ENCODE measurements at places on chromosomes 6 and 20.

DNA sequence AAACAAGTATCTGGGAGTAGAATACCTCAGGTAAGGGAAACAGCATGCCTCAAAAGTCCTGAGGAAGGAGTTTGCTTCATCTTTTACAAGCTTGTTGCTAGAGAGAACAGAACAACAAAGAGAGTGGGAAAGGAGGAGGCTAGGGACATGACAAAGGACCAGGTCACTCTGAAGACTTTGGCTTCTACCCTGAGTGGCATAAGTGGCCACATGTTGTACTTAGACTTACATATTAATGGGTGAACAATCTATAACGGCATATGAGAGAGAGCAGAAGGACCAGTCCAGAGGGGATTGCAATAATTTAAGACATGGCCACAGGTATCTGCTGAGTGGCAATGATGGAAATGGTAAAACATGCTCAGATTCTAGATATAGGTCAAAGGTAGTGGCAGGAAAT lies 668.3 kb upstream of the ADGRB3 start:
- no peak for DNase-seq

- DNase-seq, result no peak
Measured at GRCh38 chr6:39217177-39217864, 12.0 kb downstream of the KCNK5 start.

- no peak for DNase-seq
Measured at GRCh38 chr6:156839591-156840001, 62.4 kb downstream of the ARID1B start.

DNA sequence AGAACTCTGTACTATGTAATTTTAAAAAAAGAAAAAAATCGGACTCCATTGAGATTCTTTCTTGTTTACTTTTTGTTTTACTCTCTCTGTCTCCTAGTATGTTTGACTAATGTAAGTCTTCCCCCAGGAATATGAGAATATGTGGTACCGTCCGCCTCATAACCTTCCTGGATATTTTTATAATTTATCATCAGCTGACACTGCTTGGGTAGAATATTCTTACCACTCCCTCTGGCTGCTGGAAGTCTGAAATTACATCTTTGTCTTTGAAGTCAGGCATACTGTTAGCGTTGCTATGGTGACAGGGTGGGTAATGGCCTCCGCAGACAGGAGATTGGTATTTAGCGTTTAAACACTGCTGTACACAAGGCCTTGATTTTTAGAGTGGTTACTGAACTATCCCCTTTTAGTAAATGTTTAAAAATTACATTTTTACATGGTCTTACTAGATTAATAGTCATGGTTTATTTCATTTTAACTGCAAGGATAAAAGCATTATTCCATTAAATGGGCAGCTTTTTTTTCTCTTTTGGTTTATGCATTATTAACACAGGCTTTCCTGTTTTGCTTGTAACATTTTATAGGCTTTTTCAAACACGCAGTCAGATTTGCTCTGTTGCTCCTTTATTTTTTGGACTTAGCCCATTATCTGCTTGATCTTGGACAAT lies 176.4 kb downstream of the ARID1B start:
- DNase-seq, result no peak

DNA sequence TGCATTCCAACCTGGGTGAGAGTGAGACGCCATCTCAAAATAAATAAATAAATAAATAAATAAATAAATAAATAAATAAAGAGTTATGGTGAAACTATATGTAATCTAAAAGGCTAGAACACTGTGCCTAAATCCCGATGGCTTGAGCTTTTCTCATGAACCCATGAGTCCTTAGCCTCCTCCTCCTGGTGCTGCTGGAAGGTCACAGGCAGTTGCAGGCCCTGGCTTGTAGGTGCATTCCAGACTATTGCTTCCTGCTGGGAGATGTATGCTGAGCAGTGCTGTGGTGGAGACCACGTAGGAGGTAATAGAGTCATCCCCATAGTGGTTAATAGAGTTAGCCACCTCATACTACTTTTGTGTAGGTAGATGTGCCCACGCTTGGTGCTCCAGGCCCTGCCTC lies 12.5 kb downstream of the PTK7 start:
- no peak for DNase-seq

GRCh38 chr20:38897267-38897666 lies 28.9 kb upstream of the FAM83D start:
- DNase-seq, result no peak

DNA sequence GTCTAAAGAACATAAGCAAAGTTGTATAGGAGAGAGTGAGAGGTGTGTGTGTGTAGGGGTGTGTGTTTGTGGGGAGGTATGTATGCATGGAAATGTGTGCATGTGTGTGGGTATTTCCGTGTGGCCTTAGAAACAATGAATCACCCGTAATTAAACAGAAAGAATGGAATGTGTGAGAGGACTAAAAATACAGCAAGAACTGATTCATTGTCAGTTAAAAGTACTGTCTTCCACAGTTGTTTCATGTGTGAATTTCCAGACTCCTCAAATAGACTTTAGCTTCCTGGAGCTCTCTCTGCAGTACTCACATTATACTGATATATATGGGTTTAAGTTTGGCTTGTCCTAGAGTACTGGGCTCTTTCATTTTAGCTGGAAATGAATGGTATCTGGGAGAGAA lies 145.7 kb downstream of the RIMS1 start:
- DNase-seq, result no peak

DNA sequence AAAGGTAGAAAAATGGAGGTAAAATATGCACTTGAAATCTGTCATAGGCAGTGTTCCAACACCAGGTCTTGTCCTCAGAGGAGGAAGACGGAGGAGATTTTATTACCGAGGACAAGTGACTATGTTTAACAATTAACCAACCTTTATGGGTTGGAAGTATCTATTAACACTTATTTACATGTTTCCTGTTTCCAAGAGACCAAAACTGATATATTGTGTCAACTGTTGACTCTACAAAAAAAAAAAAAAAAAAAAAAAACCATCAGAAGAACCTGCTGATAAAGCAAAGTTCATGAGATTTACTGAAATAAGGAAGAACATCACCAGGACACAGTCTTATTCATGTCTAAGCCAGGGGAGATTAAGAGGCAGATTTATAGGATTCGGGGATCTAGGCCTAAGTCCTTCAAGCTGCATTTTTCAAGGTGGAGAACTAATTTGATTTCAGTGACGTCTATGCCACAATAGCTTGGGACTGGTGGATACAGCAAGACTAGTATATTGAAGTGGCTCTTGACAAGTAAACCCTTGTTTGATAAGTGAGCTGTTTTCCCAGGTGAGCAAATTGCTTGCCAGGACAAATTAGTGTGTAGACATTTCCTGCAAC lies 126.6 kb upstream of the NAA20 start:
- DNase-seq, result no peak

DNA sequence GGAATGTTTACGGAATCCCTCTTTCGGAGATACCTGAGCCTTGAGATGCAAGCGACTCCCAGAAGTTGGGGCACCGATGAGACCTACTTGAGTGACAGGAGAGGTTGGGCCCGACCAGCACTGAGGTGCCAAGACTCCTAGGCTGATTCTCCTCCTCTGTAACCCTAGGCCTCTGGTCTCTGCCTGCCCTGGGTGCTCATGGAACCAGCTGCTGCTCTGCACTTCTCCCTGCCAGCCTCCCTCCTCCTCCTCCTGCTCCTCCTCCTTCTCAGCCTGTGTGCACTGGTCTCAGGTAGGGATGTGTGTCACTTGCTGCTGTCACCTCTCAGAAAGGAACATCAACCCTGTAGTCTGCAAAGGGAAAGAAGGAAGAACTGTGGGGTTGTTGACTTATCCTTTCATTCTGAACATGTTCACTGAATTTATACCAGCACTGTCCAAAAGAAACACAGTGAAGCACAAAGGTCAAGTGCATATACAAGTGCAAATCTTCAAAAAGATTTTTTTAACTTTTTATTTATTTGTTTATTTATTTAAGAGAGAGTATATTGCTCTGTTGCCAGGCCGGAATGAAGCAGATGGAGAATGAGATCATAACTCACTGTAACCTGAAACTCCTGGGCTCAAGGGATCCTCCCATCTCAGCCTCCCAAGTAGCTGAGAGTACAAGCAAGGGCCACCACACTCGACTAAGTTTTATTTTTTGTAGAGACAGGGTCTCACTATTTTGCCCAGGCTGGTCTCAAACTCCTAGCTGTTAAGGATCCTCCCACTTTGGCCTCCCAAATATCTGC lies 913 bp downstream of the BTN2A2 start:
- no peak for DNase-seq

DNA sequence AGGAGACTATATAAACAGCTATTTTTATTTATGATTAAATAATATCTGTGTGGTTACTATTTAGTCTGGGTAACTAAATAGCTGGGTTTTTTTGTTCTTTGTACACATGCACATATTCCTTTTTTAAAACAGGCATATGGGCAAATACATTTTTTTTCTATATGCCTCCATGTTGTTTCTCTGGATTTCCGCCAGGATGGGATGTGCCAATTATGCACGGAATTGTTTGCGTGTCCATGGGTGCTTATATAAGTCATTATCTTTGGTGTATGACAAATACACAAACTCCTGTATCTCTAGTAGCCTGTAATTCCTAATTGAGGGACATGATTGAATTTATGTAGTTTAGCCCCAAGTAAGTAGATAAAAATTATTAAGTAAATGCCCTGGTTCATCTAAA lies 226.9 kb downstream of the BCKDHB start:
- no peak for DNase-seq

- DNase-seq, result no peak
Measured at GRCh38 chr20:1891263-1892118, 3.7 kb upstream of the SIRPA start.

DNA sequence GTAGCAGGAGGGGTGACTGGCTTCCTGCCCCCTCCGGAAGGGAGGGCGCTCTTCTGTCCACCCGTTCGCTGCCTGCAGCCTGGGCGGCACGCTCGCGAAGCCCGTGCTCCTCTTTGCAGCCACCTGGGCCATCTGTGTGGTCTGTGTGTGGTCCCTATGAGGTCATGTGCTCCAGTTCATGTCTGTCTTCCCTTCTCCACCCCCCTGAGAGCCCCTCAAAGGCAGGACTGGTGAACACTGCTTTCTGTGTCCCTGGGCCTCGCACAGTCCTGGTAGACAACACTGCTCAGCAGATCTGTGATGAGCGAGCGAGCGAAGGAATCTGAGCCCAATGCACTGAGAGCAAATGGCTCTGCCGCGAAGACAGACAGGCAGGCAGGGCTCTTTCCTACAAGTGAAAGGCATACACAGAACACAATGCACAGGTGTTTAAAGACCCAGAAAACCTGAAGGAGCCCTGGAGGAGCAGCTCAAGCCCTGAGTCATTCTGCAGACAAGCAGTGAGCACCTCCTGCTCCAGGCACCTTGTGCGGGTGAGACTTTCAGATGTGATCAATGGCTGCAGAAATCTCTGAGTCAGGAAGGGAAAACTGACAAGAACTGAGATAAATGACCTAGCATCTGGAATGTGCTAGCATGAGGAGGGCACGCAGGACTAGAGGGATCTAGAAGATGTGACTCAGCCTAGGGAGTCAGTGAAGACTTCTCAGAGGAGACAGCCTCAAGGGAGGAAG lies 27.1 kb downstream of the PPP1R3G start:
- no peak for DNase-seq

DNA sequence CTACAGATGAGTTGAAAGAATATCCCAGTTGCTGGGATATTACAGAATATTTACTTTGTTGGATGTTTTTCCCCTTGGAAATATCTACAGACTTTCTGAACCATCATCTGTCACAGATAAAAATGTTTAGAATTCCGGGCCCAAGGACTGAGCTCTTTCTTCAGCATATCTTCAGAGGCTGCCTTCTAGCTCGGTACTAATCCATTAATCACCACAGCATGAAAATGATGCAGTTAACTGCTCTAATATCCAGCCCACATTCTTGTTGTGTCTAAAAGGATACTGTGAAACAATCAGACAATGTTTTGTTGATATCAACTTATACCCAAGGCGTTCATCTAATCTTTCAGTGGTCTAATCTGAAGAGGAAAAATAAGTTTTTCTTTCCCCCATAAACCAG lies 247.4 kb downstream of the TBC1D32 start:
- DNase-seq, result no peak

- DNase-seq, result no peak
Measured at GRCh38 chr6:149118737-149119653, 198.5 kb upstream of the TAB2 start.

GRCh38 chr6:170006900-170007467 lies 255.6 kb downstream of the ERMARD start:
- no peak for DNase-seq

GRCh38 chr20:47490795-47491194 lies 10.9 kb upstream of the NCOA3 start:
- DNase-seq, result no peak

- no peak for DNase-seq
Measured at GRCh38 chr6:169865346-169866139, 114.1 kb downstream of the ERMARD start.

- no peak for DNase-seq
Measured at GRCh38 chr6:166251211-166251610, 57.0 kb downstream of the PRR18 start.

GRCh38 chr6:55713436-55713835 lies 134.4 kb upstream of the HMGCLL1 start:
- DNase-seq, result no peak

DNA sequence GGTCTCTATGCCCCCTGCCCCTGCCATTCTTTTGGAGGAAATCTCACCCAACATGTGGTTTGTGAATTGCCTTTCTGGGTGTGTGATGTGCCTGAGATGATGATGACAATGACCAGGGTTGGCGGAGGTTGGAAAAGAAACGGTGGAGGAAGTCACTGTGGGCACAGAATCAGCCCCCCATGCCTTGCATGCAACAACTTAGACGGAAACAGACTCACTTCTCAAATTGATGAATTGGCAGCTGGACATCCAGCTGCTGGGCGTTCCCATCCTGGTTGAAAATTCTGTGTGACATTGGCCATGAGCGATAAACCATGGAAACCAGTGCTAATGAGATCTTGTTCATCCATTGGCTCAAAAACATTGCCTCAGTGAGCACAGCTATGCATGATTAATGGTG lies 95.8 kb upstream of the LY86 start:
- DNase-seq, result no peak

- no peak for DNase-seq
Measured at GRCh38 chr6:138078491-138078890, 28.7 kb downstream of the PERP start.

DNA sequence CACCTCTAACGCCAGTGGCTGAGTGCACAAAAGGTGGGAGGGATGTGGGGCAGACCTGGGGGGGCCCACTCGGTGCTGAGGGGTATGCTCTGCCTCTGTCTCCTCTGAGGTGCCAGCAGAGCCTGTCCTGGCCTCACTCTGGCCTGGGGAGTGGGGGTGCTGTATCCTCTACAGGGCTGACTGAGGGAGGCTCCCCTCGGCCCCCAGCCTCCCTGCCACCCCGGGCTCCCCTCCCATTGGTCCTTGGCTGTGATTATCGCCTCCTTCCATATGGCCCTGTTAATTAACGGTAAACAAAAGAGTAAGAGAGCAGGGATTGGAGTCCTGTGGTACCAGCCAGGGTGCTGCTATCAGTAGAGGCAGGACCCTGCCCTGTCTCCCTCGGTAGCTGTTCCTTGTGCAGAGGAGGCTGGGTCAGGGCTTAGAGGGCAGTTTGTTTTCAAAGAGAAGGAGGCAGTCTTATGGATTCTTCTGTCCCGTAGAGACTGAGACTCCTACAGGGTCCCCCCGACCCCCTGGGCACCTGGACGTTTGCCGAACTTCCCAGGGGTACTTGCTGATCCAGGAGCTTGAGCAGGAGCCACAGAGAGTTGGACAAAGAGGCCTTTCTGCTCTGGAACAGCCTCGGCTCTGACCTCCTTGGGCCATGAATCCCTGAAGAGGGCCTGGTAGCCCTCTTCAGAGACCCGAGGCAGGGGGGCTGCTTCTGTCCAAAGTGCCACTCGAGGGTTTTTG lies 1.8 kb downstream of the MYT1 start:
- no peak for DNase-seq

GRCh38 chr20:33443512-33444239 lies at the start of gene SNTA1:
TSS of gene SNTA1 (minus strand) at chr20:33443763. CDS start at chr20:33443620, 143 bp downstream.
- DNase-seq, result peak; percentile 79

Data from activated CD8-positive, alpha-beta memory T cell treated with anti-CD3 and anti-CD28 coated beads for 4 hours (primary cell).